ENCODE measurements at places on chromosomes 6 and 20. TPM values are rescaled to one million over a fixed set of nuclear protein-coding genes. Genes with fewer than 3 reads are reported as not detected.

The CCN6 gene
- total RNA-seq: not detected

The BPIFB4 gene
- total RNA-seq: not detected

The MEP1A gene
- total RNA-seq: not detected

The TFAP2D gene
- total RNA-seq: not detected

The MTFR2 gene
- 23.2 TPM for total RNA-seq

The PTPRK gene
- 7.9 TPM for total RNA-seq

The CD109 gene
- total RNA-seq: 15.8 TPM

The DLK2 gene
- 1.4 TPM for total RNA-seq

The ANGPT4 gene
- total RNA-seq: not detected

The COL9A3 gene
- not detected for total RNA-seq

The ECT2L gene
- total RNA-seq: not detected

The TMX4 gene
- total RNA-seq: 31.9 TPM
